ENCODE measurements at places on chromosomes 7 and 10. TPM values are rescaled to one million over a fixed set of nuclear protein-coding genes. Genes with fewer than 3 reads are reported as not detected.

- no peak for DNase-seq
Observed at GRCh38 chr7:43856996-43857395, 12.3 kb downstream of the MRPS24 start.

DNA sequence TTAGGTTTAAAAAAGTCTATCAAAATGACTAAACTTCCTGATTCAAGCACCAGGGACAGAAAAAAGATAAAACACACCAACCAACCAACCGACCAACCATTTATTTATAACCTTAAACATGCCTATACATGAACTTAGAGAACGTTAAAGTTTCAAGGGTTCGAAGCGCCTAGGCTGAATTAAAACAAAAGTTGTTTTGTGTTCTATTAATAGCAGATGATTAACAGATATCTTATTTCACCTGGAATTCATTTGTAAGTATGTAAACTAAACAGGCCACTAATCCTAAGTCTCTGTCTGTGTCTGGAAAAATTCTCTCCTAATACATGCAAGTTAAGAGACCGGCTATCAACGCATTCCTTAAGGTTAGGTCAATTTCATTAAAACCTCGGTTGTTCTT, 1.4 kb downstream of the BAIAP2L1 start:
- DNase-seq = no peak

DNA sequence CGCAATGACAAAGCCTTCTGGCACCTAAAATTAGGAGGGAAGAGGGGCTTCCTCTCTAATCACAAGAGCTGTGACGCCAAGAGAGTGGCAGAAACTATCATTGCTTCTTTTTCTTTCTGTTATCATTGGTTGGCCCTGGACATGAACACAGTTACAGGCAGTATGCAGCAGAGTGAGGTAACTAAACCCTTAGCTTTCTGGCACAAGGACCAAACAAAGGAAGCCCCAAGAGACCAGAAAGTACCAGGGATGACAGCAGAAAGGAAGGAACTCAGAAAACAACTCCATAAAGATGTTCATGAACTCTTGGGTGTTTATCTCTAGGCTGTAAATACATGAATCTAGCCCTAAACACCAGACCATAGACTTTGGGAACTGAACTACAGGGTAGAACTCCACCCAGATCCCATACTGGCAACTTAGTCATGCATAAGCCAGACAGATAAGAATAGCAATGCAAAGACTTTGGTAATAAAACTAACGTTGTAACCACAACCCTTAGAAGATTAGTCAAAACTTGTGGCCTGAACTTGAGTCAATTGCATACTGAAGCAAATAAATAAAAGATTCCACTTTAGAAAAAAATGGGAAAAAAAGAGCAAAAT, 195.7 kb upstream of the PTN start:
- no peak for DNase-seq

- no peak for DNase-seq
Observed at GRCh38 chr10:91271886-91272285, 51.4 kb downstream of the PCGF5 start.

DNA sequence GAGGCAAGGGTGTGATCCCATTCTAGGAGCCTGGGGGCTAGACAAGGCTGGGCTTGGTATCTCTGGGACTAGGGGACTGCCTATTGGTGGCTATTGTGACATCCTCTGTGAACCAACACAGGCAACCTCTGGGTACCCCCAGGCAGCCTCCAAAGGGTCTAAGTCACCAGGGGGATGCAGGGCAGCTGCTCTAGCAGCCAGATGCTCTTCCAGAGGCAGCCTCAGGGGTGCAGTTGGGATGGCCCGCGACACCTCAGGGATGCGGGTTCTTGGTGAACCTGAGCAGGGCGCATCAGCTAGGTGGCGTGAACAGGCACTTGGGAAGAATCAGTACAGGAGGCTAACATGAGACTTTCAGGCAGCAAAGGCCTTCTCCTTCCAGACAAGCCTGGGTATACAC, 1.6 kb upstream of the TMEM120A start:
- no peak for DNase-seq

- no peak for DNase-seq
Observed at GRCh38 chr7:149666360-149666945, 106.9 kb downstream of the ZNF467 start.

DNA sequence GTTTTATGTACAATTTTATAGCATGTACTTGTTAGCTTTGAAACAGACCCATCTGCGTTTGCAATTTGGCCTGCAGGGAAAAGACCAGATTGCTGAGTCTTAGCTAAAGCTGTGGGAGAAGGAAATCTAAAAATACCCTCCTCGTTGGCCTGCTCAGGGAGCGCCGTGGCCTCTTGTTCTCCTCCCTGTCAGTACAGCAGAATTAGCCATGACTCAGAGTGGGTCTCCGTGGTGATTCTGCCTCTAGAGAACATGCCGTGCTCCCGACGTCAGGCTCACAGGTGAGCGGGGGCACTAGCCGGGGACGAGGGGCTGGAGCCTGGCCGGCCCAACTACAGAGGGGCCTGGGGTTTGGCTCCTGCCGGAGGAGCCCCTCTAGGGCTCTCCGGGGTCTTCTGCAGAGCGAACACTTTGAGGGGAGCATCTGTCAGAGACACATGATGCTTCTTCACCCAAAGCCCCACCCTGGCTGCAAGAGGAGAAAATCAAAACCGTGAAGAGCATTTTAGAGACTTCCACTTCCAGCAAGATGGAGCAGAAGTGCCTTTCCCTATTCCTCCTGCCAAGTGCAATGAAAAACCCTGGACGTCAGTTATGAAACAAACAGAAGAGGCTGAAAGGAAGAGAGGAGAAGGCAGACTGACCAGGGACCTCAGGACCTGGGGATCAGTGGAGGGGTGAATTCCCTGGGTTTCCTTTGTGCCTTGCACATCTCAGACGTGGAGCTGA, 98.9 kb downstream of the LHPP start:
- no peak for DNase-seq

Gene CALML5
- polyA plus RNA-seq = not detected

Gene STYXL1
- polyA plus RNA-seq = 39.3 TPM

Gene NANOS1
- polyA plus RNA-seq = 4.0 TPM
